IMR-90 (cell line): ENCODE measurements at places on chromosomes 1 and 21.

GRCh38 chr21:35484851-35485250 is 435.7 kb upstream of the RUNX1 start:
- DNase-seq, result no peak

DNA sequence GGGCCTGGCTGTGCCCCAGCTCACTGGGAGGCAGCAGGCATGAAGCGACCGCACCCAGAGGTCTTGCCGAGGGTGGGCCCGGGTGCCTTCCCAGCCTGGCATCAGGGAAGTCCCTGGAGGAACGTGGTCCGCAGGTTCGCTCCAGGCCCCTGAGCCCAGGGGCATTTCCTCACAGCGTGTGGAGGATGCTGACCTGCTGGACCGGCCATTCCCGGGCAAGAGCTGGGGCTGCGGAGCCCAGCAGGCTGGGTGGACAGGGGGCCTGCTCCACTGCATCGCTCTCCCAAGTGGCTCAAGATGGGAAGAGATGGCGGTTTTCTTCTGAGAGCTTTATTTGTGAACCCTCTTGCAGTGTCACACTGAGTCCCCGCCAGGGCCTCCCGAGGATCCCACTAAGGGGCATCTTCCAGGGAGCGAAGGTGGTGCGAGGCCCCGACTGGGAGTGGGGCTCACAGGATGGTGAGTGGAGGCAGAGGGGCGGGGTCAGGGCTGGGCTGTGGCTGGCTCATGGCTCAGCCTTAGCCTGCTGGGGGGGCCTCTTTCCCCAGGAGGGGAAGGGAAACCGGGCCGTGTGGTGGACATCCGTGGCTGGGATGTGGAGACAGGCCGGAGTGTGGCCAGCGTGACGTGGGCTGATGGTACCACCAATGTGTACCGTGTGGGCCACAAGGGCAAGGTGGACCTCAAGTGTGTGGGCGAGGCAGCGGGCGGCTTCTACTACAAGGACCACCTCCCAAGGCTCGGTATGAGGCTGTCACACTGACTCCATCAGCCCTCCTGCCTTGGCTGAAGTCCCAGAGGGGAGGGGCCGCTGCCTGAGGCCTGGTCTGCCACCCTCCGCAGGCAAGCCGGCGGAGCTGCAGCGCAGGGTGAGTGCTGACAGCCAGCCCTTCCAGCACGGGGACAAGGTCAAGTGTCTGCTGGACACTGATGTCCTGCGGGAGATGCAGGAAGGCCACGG is 7.2 kb upstream of the MMP23B start:
- DNase-seq, result no peak

GRCh38 chr1:66370462-66370971 is 163.4 kb upstream of the SGIP1 start:
- no peak for DNase-seq

- DNase-seq, result no peak
Measured at GRCh38 chr21:39900491-39900890, 33.3 kb downstream of the PCP4 start.

GRCh38 chr1:93079685-93080141 is 630 bp downstream of the MTF2 start:
- DNase-seq, result no peak

- no peak for DNase-seq
Measured at GRCh38 chr21:36491209-36491910, 11.4 kb upstream of the CLDN14 start.

GRCh38 chr21:34128124-34128523 is 54.7 kb downstream of the MRPS6 start:
- no peak for DNase-seq

DNA sequence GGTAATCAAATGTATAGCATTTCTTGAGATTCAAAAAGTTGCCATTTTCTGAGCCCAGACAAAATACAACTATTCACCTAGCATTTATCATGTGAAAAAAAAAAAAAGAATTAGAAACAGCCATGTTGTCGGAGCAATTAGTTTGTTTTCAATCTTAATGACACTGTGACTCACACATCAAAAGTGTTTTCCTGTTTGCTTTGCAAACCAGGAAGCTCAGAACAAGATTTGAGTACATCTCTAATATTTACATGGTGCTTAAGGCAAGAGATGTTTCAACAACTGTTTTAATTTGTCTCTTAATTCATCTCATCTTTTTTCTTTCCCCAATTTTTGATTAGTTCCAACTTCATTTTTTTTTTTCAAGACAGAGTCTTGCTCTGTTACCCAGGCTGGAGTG is 62.5 kb upstream of the CAPZB start:
- no peak for DNase-seq

- DNase-seq, result no peak
Measured at GRCh38 chr1:58156124-58156468, 390.4 kb downstream of the OMA1 start.

GRCh38 chr1:165452336-165453130 is 7.6 kb upstream of the RXRG start:
- no peak for DNase-seq
